ENCODE measurements at places on chromosomes 1 and 21.

DNA sequence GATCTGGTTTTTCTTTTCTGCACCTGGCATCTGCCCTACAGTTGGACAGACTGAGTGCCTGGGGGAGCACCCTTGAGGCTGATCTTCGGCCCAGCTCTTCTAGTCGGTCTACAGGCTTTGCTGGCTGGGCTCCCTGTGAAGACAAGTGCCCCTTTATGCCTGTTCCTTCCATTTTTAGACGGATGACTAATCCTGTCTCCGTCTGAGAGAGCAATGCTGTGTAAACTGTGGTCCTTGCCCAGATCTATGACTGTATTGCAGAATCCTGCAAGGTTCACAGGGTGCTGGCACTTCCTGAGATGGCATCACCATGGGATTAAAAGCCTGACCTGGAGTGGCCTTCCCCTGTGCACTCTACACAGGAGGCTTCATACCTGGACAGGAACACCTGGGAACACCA is 47.6 kb upstream of the SAMD13 start:
- no peak for DNase-seq

DNA sequence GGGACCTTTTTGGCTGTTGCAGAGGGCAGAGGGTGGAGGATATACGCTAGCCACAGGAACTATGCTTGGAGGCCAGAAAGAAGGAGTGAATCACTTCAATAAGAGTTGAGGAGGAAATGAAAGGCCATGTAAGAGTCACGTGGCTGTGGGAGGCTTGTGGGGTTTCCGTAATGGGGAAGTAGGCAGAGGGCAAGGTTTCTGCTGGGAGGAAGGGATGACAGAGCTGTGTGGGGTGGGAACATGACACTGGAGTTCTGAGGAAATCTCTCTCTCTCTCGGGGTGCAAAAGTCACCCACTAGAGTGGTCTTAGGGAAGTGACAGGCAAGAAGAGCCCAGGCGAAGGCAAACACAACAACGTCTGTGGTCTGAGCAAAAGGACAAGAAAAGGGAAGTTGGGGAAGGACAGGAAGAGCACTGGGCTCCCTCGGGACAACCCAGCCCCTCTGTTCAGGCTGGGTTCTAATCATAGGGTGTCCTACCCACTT is 3.9 kb upstream of the CD1C start:
- no peak for DNase-seq

- DNase-seq: no peak
These were observed 258.4 kb downstream of the LRRC40 start for GRCh38 chr1:69946935-69947334.

- DNase-seq: no peak
These were observed 46.2 kb downstream of the OSBPL9 start for GRCh38 chr1:51663105-51663504.

- no peak for DNase-seq
These were observed 21.9 kb downstream of the CLCA2 start for GRCh38 chr1:86445919-86446318.

- no peak for DNase-seq
These were observed 27.0 kb upstream of the MEF2D start for GRCh38 chr1:156527584-156527983.

GRCh38 chr1:31389616-31390015 is 16.7 kb upstream of the FABP3 start:
- DNase-seq: no peak

- no peak for DNase-seq
These were observed 70.5 kb upstream of the SH3GLB1 start for GRCh38 chr1:86633921-86634320.

- DNase-seq: no peak
These were observed 23.9 kb downstream of the FOXJ3 start for GRCh38 chr1:42311138-42311537.

DNA sequence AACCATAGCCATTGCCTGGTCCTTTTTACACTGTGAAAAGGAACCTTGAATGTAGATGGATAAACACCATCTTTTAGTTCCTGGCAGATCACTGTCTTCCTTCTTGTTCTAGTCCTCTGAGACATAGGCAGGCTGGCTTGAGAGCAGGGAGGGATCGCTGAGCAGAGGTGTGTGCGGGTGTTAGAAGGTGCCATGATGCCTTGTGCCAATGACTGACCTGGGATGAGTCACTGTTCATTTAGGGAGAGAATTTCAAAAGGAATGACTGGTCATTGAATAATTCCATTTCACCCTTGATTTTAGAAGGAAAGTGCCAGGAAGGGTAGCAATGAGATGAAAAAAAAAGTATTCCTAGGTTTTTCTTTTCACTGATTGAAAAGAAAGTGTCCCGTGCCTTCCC is 383.9 kb downstream of the KIF26B start:
- no peak for DNase-seq

GRCh38 chr1:21831454-21831970 is 19.4 kb downstream of the LDLRAD2 start:
- no peak for DNase-seq

DNA sequence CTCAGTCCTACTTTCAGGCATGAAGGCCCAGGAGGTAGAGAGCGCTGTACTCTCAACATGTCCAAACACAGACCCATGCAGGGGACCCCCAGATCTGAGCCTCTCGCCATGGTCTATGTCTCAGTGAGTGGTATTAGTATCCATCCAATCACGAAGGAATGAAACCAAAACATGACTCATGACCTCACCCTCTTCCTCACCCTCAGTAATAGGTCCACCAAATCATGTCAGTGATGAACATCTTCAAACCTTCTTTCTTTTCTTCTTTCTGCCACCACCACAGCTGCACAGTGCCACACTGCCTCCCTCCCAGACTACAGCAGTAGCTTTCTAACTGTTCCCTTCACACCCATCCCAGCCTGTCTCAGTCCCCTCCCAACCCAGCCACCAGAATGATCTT is 16.8 kb downstream of the C1orf116 start:
- no peak for DNase-seq

DNA sequence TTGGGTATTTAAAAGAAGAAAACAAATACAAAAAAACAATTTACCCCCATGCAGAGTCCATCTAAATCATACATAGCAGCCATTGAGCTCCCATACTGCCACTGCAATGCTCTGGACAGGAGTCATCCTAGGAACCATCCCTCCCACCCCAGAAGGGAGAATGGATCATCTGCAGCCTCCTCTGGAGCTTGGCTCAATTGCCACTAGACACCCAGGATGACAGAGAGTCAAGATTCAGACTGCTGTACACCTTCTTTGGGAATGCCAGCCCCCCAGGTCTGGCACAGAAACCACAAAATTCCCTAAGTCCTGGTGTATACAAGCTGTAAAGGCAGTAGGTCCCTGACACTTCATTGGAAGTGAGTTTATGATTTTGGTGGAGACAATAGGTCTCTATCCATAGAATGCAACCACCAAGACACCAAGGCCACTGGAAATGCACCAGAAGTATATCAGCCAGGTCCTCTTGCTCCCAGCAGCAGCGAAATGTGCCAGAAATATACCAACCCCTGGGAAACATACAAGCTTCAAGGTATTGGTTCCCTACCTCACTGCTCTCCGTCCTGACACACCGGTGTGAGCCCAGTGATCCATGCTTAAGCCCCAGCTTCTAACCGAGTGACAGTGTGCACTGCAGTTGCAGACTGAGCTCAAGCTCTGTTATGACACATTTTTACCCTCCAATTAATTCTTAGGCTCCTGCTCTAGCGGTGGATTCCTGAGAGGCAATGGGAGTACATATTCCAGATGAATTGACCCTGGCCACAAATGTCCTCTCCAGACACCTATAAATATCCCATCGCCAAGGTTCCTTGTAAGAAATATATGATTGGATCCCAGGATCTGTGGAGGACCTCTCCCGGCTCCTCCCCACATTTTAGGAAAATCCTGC is 4.4 kb downstream of the TAL1 start:
- DNase-seq: no peak

DNA sequence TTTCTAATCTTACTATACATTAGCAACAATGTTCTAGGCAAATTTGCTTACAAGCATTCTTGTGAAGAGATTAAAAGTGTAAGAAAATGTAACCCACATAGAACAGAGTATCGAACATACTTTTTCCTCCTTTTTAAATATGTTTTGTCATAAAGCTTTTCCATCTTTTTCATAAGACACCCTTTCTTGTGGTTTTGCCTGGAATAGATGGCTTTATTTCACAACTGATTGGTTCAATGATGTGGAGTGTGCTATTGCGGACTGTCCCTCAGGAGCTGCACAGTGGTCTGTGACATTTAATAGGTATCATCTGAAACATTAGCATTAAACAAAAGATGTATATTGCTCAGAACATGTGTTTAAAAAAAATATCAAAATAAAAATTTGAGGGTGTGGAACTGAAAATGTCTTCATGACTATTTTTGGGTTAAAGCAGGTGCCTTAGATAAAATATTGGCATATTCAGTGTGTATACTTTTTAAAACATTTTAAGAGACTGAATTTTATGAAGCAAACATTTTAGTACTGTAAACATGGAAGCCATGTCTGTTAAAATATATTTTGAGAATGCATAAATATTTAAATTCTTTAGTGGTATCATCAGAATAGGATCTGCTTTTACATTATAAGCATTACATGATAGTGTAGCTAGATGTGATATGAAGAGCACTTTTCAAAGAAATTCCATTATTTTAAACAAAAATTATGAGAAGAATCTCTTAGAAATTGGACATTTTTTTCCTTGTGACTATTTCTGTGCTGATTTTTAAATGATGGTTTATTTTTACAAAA is 48.3 kb upstream of the C1orf146 start:
- DNase-seq: no peak

DNA sequence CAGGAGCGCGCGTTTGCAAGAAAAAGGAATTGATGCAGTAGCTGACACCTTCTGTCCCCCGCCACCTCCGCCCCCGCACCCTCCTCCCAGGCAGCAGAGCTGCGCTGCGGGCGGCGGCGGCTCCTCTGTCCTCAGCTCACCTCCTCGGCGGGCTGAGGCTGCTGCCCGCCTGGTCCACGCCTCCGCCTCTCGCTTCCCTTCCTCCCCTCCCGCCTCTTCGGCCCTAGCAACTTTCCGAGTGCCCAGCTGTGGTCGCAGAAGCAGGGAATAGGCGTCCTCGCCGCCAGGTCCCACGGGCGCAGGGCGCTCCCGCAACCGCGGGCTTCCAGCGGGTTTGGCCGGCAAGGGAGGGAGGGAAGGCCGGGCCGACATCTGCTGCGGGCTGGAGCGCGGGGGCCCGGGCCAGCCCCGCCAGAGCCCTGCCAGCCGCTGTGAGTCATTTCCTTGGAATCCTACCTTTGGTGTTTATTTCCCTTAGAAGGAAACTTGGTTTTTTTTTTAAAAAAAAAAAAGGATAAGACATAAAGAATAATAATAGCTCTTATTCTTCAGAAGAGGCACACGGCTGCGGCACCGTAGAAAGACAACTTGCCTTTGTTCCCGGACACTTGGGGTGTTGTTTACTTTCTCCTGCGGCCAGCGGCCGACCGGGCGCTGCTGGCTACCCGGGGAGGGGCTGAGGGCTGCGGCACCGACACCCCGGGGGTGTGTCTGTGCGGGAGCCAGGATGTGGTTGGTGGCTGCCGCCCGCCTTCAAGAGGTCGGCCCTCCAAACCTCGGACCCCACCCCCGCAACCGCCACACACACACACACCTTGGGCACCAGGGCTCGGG is 1.1 kb downstream of the SERTAD4 start:
- no peak for DNase-seq

GRCh38 chr1:211326528-211327345 is at the start of gene TRAF5:
Gene TRAF5, plus strand, starts transcription at chr1:211326833. Its CDS starts 26,407 bp downstream, at chr1:211353240.
- no peak for DNase-seq

DNA sequence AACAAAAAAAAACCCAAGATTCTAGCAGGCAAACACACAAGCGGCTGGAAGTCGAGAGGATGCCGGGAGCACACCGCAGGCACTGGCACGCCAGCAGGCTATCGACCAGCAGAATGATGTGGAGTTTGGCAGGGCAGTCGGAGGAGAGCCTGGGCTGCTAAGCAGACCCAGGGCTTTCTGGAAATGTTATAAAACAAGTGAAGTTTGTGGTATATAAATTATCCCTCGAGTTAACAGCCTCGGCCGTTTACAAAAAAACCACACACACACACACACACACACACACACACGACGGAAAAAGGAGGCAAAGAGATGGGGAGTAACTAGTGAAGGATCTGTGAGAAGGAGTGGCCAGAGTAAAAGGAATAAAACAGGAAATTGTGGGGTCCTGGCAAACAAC is 87.2 kb upstream of the IVNS1ABP start:
- no peak for DNase-seq

- DNase-seq: no peak
These were observed 368.8 kb upstream of the TMPRSS15 start for GRCh38 chr21:18772404-18772803.

- DNase-seq: no peak
These were observed at the start of gene RXRG for GRCh38 chr1:165444897-165445370. Gene RXRG, minus strand, starts transcription at chr1:165445126. Its CDS starts 233 bp downstream, at chr1:165444893.

DNA sequence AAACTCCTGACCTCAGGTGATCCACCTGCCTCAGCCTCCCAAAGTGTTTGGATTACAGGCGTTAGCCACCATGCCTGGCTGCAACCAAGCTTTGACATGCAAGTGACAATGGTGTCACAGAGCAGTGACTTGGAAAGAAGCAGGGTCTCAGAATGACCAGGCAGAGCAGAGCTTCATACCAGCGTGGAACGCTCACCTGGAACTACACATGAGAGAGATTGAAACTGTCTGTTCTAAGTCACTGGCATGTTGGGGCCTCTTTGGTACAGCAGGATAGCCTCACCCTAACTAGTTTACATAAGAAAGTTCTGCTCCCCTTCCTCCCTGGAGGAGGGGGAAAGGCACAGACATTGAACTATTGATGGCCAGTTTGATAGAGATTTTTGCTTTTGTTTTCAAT is 47.5 kb upstream of the ITPKB start:
- DNase-seq: no peak

GRCh38 chr21:41641821-41642701 is 124.8 kb downstream of the RIPK4 start:
- no peak for DNase-seq

GRCh38 chr1:22319608-22320007 is 132.0 kb upstream of the ZBTB40 start:
- no peak for DNase-seq

- no peak for DNase-seq
These were observed 41.3 kb downstream of the HMCN1 start for GRCh38 chr1:185775501-185775900.

- no peak for DNase-seq
These were observed 9.4 kb downstream of the IVL start for GRCh38 chr1:152917794-152918193.

DNA sequence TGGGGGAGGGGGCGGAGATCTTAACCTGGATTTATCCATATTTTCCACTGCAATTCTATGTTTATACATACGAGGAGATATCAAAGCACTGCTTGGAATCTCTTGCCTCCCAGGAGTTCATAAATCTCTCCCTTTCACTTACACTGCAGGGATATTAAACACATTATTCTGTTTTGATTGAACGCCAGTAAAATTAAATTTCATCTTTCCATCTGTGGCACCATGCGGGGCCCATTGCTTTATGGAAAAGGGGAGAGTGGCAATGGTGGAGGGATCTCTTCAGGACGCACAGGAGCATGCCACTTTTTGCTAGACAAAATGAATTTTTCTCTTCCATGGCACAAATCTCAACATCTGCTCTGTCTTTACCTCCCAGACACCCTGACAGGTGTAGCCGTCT is 648.0 kb upstream of the PLXNA2 start:
- DNase-seq: no peak

- no peak for DNase-seq
These were observed 225.7 kb downstream of the GREM2 start for GRCh38 chr1:240385985-240386978.

Measured in activated CD8-positive, alpha-beta memory T cell treated with anti-CD3 and anti-CD28 coated beads for 4 hours (primary cell).